ENCODE measurements at places on chromosomes 3 and 15. TPM values are rescaled to one million over a fixed set of nuclear protein-coding genes. Genes with fewer than 3 reads are reported as not detected.

DNA sequence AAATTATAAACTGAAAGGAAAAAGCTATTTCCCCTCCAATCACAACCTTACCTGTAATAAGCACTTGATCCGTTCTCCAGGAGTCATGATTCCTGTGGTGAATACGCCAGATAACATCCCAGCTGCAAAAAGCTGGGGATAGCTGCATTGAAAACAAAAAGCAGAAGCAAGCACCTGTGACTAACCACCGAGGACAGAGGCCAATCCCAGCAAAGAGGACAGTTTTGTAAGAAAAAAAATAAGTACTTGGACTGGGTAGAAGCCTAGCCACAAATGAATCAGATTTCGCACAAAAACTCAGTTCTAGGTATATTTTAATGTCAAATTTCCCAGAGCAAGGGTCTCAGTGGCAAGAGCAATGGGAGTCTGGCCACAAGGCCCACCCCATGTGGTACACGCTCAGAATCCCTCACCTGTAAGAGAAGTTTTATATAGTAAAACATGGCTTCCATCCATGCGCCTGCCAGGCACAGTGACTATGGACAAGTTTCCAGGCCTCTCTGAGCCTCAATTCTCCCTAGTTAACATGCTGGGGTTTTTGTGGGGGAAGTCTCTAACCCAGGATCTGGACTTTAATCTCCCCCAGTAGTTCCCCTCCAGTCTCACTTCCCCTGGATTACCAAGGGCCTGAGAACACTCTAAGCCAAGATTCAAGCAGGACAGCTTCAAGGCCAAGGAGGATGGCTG, 19.2 kb downstream of the SLC25A20 start:
- DNase-seq = no peak
- no peak overlapping the region for H3K27ac ChIP-seq
- H3K36me3 ChIP-seq = no peaks in the 10 kb centered on the region
- no peaks in the 10 kb centered on the region for H3K4me1 ChIP-seq
- H3K4me3 ChIP-seq = no peak overlapping the region

GRCh38 chr3:14140668-14141067, 15.8 kb downstream of the TMEM43 start:
- H3K4me3 ChIP-seq = no peak overlapping the region
- H3K27ac ChIP-seq = no peak overlapping the region
- peaks cover 11% of the 10 kb centered on the region for H3K36me3 ChIP-seq
- peaks cover 11% of the 10 kb centered on the region for H3K4me1 ChIP-seq

Gene OR5H2
- total RNA-seq = not detected

- H3K27me3 ChIP-seq = no peaks in the 10 kb centered on the region
- no peak for DNase-seq
- no peak overlapping the region for H3K4me3 ChIP-seq
- no peaks in the 10 kb centered on the region for H3K4me1 ChIP-seq
Observed at GRCh38 chr15:66598095-66598815, 32.5 kb upstream of the LCTL start.

GRCh38 chr3:107211608-107212007, 165.6 kb upstream of the CCDC54 start:
- H3K27me3 ChIP-seq = no peaks in the 10 kb centered on the region
- H3K27ac ChIP-seq = no peak overlapping the region
- no peaks in the 10 kb centered on the region for H3K4me1 ChIP-seq
- H3K4me3 ChIP-seq = no peak overlapping the region
- no peaks in the 10 kb centered on the region for H3K36me3 ChIP-seq

DNA sequence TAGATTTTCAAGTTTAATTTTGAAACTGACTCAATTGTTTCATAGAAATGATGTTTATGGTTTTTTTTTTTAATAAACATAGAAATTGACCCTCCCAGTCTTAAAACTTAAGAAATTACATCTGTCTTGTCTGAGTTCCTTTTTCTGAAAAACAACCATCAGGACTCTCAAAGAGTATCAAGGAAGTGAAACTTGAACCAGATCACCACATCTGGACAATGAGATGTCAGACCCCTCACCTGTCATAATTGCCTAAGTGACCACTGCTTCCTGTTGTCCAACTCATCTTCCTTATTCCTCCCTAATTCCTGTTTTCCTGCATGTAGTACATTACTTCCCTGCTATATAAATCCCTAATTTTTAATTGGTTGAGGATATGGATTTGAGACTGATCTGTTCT, 441.5 kb upstream of the ARHGEF26 start:
- no peak for DNase-seq
- no peak overlapping the region for H3K27ac ChIP-seq
- H3K27me3 ChIP-seq = no peaks in the 10 kb centered on the region
- H3K4me1 ChIP-seq = no peaks in the 10 kb centered on the region

Gene SCN11A
- 0.61 TPM for total RNA-seq

DNA sequence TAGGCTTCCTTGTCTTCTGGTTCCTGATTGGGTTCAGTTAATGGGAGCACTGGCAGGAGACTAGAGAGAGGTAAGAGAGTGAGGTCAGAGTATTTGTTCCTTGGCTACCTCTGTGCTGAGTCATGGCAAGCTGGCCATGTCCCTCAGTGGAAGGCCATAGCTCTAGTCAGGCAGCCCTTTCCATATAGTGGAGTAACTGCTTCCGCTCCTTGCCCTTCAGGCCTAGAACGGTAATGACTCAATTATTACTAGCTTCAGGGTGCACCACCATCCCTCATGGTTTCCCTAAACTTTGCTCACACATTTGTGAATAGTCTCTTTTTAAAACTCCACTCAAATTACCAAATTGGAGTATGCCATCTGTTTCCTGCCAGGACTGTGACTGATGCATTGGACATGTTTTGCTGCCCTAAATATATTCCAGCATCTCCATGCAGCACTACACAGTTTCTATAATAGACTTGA, 10.5 kb upstream of the ANO10 start:
- no peak for DNase-seq
- H3K27ac ChIP-seq = no peak overlapping the region
- no peaks in the 10 kb centered on the region for H3K4me1 ChIP-seq
- H3K27me3 ChIP-seq = no peaks in the 10 kb centered on the region
- H3K4me3 ChIP-seq = no peak overlapping the region
- no peaks in the 10 kb centered on the region for H3K36me3 ChIP-seq

- DNase-seq = no peak
- H3K4me1 ChIP-seq = no peaks in the 10 kb centered on the region
- H3K27ac ChIP-seq = no peak overlapping the region
- no peaks in the 10 kb centered on the region for H3K27me3 ChIP-seq
- no peak overlapping the region for H3K4me3 ChIP-seq
- H3K36me3 ChIP-seq = no peaks in the 10 kb centered on the region
Observed at GRCh38 chr15:26921433-26921832, 49.5 kb upstream of the GABRG3 start.

DNA sequence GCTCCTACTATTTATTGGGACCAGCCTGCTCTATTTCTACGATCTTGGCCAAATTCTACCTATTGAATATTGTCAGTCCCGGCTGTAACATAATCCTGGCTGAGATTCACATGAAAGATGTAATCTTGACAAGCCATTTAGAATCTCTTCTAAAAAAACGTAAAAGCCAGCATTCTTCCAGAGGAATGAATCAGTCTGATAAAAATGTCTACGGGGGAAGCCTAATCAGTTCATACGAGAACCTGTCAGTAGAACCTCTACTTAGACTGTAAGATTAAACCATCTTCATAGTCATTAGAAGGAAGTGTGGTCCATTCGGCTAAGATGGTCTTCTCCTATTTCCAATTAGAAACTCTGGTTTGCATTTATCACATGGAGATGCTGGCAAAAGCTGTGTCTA, 147.2 kb upstream of the WNT5A start:
- no peaks in the 10 kb centered on the region for H3K36me3 ChIP-seq
- H3K4me1 ChIP-seq = no peaks in the 10 kb centered on the region
- H3K27ac ChIP-seq = no peak overlapping the region
- no peaks in the 10 kb centered on the region for H3K27me3 ChIP-seq

DNA sequence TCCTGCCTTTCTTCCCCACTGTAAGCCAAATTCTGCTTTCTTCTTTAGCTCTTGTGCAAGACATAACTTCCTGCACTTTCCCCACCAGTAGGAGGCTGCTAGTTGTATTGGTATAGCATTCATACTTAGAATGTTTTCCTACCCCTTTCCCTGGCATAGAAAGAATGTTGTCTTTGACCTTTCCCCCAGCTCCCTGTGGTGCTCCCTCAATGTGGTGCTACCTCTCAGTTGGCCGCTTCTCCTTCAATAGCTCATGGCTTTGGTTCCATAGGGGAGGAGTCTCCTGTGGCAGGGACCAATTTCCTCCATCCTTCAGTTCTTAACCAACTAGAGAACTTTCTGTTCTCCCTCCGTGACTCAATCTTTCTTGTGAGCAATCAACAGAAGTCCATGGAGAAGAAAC, 67.5 kb upstream of the AKAP13 start:
- H3K27ac ChIP-seq = no peak overlapping the region
- H3K4me1 ChIP-seq = peaks cover 5% of the 10 kb centered on the region
- no peaks in the 10 kb centered on the region for H3K36me3 ChIP-seq
- no peaks in the 10 kb centered on the region for H3K27me3 ChIP-seq
- no peak for DNase-seq
- H3K4me3 ChIP-seq = no peak overlapping the region

Gene SPG21
- 76.3 TPM for total RNA-seq

Gene GABRB3
- 0.72 TPM for total RNA-seq

Gene COLQ
- 0.85 TPM for total RNA-seq

DNA sequence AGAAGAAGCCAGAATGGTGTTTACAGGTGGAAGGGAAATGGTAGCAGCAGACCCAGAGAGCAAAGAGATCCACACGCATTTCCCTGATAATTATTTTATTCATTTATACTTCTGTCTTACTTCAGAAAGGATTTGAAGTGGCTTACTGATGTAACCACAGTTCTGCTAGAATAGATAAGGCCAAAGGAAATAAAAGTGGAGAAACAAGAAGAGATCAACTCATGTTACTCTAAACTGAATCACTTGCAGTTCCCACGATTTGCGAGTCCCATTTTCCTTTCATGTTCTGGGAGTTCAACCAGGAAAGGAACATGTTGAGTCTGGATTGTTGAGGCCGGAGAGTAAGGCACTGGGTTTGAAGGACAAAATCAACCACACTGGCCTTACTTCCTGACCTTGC, 151.8 kb downstream of the MYRIP start:
- no peaks in the 10 kb centered on the region for H3K36me3 ChIP-seq
- H3K4me3 ChIP-seq = no peak overlapping the region
- H3K27ac ChIP-seq = no peak overlapping the region
- no peak for DNase-seq
- no peaks in the 10 kb centered on the region for H3K4me1 ChIP-seq

Gene GASK1A
- total RNA-seq = 1.3 TPM

Gene GATA2
- total RNA-seq = 5.8 TPM

DNA sequence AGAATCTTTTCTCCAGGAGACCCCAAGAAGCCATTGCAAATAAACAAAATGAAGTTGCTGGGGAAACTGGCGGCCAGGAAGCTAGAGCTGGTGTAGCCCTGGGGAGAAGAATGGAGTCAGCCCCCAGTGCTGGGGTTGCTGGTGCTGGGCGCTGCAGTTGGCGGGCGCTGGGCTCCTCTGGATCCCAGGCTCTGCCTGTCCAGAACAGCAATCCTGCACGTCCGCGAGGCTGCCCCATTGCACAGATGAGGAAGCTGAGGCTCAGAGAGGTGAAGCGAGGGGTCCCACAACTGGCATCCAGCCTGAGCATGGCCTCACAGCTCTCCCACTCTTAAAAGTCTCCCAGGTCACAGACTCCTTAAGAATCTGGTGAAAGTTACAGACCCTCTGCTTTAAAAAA, 161.1 kb downstream of the OR4M2 start:
- H3K27ac ChIP-seq = no peak overlapping the region
- H3K4me1 ChIP-seq = no peaks in the 10 kb centered on the region
- no peaks in the 10 kb centered on the region for H3K36me3 ChIP-seq
- no peaks in the 10 kb centered on the region for H3K27me3 ChIP-seq

DNA sequence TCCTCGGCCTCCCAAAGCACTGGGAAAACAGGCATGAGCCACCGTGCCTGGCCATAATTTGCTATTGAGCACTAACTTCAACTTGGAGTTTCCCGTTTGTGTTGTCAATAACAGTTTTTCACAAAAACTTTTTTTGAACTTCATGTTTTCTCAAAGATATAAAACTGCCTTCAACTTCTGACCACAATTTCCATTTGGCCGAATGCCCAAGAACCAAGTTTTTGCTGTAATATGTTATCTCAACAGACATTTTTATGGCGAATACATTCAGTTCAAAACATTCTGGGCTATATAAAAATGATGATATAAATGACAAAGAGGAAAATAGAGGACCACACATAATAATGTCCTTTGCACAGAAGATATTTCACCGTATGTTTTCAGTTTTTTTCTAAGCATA, 56.4 kb downstream of the NEDD4 start:
- no peak for DNase-seq
- H3K27ac ChIP-seq = no peak overlapping the region
- no peak overlapping the region for H3K4me3 ChIP-seq
- no peaks in the 10 kb centered on the region for H3K4me1 ChIP-seq
- no peaks in the 10 kb centered on the region for H3K27me3 ChIP-seq

Gene ROBO2
- total RNA-seq = 0.88 TPM

- DNase-seq = peak; percentile 20
- no peak overlapping the region for H3K4me3 ChIP-seq
- no peaks in the 10 kb centered on the region for H3K4me1 ChIP-seq
- no peaks in the 10 kb centered on the region for H3K27me3 ChIP-seq
Observed at GRCh38 chr3:98329392-98330124, 24.1 kb upstream of the OR5K4 start.

DNA sequence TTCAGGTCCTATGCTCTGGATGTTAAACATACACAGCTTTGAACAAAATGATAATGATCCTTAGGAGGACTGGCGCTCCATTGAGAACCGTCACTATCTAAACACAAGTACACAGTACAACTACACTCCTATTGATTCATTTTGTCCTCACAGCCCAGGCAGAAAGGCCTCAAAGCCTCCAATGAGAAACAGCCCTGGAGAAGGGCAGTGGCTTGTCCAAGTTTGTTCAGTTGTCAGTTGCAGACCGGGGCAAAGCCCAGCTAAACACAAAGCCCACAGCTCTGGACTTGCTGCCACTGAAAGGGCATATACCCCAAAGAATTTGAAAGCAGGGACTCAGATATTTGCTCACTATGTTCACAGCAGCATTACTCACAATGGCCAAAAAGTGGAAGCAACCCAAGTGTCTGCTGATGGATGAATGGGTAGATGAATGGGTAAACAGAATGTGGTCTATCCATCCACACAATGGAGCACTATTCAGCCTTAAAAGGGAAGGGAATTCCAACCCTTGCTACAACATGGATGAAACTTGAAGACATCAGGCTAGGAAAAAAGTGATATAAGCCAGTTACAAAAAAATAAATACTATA, 34.7 kb downstream of the NUP210 start:
- H3K27ac ChIP-seq = no peak overlapping the region
- no peaks in the 10 kb centered on the region for H3K27me3 ChIP-seq
- DNase-seq = no peak
- H3K36me3 ChIP-seq = no peaks in the 10 kb centered on the region

DNA sequence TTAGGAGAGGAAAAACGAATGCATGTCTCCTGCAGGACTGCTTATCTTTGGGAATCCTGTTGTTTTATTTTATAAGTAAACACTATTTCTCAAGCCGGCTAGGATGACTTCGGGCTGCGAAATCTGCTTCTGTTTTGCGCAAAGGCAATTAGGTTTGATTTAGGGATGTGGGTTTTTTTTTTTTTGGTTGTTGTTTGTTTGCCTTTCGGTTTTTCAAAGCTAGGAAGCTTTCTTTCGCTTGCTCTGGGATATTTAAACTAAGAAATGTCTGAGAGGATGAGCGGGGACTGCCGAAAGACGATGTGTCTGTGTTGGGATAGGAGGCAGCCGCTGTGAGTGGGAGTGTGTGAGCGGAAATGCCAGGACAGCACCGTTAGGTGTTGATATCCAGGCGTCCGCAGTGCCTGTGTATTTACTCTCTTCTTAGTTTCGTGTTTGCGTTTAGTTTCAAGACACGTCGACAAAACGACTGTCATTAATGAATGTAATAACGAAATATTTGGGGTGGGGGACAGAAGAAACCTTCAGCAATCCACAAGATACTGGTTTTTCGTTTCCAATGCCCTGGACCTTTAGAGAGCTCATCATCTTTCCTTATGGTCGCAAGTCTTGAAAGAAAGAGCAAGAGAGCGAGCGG, 604 bp downstream of the ISL2 start:
- H3K4me3 ChIP-seq = peak overlapping the region; percentile 25
- peaks cover 84% of the 10 kb centered on the region for H3K27me3 ChIP-seq
- no peak overlapping the region for H3K27ac ChIP-seq
- H3K4me1 ChIP-seq = peaks cover 34% of the 10 kb centered on the region
